ENCODE measurements at places on chromosomes 11 and 22.

- DNase-seq = no peak
Measured at GRCh38 chr11:95507794-95508193, 276.8 kb upstream of the SESN3 start.

GRCh38 chr11:92916299-92916698 is 53.2 kb upstream of the MTNR1B start:
- DNase-seq = no peak

GRCh38 chr11:86637988-86638387 is 34.4 kb downstream of the ME3 start:
- DNase-seq = peak; percentile 8

- no peak for DNase-seq
Measured at GRCh38 chr22:31378123-31378522, 21.3 kb upstream of the DRG1 start.

DNA sequence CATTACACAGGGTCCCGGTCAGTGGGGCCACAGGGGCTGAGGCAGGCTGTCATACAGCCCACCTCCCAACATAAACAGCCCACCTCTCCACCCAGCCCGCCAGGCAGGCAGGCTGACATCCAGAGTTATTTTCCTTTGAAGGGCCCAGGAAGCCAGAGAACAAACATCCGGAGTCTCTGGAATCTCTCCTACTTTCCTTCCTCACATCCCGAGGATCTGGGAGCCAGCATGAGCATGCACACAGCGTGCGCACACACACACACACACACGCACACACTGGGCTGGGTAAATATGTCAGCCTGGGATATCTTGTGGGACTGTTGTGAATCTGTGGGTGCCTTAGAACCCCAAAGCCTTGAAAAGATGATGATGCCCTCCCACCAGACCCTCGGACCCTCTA is 55.4 kb downstream of the PDE2A start:
- DNase-seq = no peak

DNA sequence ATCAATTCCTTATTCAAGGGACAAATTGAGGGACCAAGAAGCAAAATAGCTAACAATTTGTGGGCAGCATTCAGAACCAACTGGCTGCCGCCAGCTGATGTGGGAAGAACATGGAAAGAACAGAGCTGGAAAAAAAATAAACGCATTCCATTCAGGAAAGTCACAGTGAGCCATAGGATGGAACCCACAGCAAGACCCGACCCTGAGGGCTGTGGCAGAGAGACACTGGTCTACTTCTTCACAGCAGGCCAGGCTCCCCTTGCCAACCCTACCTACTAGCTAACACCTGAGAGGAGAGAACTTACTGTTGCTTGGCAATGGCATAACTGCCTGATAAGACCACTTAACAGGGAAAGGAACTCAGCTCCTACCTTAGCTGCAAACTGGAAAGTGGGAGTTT is 123.5 kb upstream of the APOA1 start:
- DNase-seq = no peak

DNA sequence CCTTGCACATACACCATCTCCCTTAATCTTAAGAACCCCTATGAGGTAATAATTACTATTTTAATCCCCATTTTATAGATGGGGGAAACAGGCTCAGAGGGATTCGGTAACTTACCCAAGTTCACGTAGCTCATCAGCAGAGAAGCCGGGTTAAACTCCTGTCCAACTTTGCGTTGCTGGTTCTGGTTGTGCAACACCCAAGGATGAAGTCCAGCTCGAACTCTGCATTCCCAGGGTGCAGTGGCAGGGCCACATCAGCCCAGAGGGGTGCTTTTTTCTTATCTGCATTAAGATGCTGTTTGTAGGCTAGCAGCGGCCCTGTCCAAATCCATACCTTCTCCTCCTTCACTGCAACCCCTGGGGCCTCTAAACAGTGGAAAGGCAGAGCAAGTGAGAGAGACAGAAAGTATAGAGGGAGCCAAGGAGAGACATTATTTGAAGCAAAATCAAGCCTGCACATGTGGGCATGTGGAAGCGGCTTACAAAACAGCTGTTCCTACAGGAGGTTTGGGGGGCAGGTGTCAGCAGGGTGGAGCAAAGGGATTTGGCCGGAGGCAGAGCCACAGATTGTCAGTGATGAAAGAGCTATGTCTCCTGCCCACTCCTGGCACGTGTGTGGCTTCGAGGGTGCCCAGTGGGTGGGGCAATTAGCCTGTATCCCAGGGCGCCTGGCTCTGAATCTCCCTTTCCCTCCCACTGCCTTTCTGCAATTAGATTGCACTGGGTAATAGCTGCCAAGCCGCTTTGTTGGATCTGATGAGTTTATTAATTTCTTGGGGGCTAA is 129.5 kb upstream of the TBCEL start:
- DNase-seq = no peak

- no peak for DNase-seq
Measured at GRCh38 chr22:23063539-23064380, 6.6 kb upstream of the GNAZ start.

DNA sequence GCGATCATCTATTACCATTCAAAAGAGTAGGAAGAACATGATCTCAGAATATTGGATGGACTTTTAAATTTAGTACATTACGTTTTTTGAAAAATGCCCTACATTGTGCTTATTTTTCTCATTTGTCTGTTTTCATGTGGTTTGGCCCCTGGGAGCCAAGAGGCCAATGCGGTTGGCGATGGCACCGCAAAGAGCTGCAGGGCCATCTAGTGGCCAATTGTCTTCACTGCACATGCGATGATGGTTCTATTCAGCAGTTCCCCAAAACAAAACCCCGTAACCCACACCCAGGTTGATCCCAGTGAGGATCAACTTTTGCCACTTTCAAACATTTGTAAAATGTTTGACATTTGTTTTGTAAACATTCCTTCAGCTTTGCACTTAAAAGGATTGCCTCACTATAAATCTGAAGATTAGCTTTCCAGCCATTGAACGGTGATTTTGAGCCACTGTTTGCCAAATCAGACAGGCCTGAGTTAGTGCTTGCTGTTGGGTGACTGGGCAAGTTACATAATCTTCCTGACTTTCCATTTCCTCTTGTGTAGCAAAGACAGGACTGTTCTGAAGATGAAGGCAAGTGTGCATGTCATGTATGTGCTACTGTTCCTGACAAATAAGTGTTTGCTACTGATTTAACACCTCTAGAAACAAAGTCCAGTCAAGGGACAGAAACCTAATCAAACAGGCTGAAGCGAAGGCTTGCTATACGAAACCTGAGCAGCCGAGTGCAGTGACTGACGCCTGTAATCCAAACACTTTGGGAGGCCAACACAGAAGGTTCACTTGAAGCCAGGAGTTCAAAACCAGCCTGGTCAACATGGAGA is 29.2 kb upstream of the XBP1 start:
- DNase-seq = peak; percentile 79

GRCh38 chr11:20017320-20017719 is 143.0 kb downstream of the DBX1 start:
- DNase-seq = no peak

DNA sequence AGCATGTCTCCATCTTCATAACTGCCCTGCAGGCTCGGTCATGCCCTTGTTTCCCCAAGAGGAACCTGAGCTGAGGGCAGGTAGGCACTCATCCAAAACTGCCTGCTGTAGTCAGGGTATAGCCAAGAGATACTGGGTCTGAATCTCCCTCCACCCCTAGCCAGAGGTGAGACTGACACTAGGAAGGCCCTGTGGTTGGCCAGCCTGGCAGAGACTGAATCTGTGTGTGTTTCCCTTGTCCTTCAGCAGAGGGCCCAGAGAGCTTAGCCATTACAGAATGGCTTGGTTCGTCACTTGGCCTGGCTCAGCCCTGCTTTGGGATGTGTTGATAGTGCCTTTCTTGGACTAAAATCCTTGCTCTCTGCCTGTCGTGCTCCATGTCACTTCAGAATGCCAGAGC is 79.3 kb upstream of the SUSD2 start:
- DNase-seq = no peak

DNA sequence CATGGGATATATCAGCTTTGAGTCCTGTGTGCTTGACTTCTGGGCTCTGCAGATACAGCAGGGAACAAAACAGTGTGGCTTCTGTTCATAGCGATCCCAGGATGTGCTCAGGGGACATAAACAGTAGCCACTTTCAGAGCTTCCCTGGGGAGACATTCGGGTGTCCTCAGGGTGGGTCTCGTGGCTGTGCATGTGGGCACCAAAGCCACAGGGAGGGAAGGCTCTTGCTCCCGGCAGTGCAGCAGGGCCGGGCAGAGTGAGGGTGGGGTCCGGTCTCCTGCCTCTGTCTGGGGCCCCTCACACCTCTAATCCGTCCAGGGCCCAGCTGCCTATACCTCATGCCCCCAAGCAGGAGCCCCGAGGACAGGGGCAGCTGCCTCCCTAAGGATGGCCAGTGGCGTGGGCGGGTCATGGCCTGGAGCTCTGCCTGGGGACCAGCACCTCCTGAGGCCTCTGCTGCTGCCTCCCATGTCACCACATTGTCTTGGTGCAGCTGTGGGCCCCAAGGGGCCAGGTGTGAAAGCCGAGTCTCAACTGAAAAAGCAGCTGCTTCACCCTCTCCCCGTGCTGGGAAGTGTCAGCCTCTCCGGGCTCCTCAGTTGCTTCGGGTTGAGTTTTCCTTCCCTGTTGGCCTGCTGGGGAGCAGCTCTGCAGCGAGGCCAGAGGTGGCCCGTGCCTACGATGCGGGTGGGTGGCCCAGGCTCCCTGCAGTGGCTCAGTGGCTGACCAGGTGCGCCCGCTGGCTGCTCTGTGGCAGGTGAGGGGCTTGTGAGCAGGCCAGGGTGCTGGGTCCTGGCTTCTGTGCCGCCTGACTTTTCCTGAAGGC is 3.8 kb downstream of the TPCN2 start:
- DNase-seq = no peak

DNA sequence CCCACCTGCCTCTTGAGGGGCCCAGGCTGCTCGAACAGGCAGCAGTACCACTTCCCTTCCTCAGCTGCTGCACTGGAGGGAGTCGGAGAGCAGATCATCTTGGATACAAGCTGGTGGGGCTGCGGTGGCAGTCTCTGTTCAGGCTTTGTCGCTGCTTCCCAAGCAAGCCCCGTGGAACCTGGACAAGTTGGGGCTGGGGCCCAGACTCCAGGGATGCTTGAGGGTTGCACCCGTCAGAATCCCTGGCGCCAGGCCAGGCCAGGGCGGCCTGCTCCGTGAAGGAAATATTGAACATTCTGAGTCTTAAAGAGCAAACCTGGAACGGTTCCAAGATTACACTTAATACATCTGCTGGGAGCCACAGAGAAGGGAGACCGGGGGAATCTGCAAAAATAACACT is 310.1 kb upstream of the SORL1-AS1 start:
- no peak for DNase-seq

DNA sequence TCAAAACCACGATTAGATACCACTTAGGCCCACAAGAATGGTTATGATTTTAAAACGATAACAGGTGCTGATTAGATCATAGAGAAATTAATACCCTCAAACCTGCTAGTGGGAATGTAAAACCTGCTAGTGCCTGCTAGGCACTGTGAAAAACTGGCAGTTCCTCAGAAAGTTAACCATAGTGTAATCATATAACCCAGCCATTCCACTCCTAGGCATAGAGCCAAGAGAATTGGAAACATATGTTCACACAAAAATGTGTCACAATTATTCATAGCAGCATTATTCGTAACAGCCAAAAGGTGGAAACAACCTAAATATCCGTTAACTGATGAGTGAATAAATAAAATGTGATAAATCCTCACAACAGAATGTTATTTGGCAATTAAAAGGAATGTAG is 122.2 kb upstream of the SYN3 start:
- no peak for DNase-seq

GRCh38 chr22:46905415-46905814 is 143.0 kb downstream of the TBC1D22A start:
- DNase-seq = no peak
